Mucosa of gallbladder (tissue), 1 donor: ENCODE measurements at places on chromosomes 6 and 20. TPM values are rescaled to one million over a fixed set of nuclear protein-coding genes. Genes with fewer than 3 reads are reported as not detected.

- peak; percentile 56 for DNase-seq
These were observed 2.3 kb upstream of the CITED2 start for GRCh38 chr6:139376604-139377218.

- DNase-seq: no peak
These were observed 85.4 kb downstream of the MYO6 start for GRCh38 chr6:75834447-75834846.

DNA sequence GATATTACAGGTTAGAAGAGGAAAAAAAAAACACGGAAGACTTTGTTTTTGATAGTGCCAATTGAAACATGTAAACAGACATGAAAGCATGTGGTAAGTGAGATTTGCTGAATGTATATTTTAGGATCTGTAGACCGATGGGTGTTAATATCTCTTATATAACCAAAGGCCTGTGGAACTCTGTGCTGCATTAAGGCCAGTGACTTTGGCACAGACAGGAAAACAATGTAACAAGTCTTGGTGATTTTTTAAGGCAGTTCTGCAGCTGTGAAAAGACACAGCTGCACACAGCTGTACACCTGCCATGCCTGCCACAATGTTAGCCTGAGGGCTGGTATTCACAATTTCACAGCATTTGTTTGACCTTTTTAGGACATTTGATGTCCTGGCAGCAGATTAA is 6.1 kb downstream of the SOBP start:
- DNase-seq: no peak

DNA sequence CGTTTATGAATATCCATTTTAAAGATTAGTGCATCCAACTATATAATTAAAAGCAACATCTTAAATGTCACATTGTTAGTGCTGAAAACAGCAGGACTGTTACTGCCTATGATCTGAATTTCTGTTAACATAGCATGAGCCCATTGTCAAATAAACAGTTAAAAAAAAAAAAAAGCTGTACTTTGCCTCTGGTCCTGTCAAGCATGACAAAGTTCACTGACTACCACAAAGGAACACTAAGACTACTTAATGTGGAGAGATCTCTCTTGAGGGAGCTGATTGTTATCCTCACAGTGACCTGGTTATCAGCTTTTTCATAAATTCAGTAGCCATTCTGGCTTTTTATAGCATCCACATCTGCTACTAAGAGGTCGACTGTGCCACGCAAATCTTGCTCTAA is 228.1 kb downstream of the TMEM200A start:
- no peak for DNase-seq

SRC gene
- 210 TPM for total RNA-seq

TNFAIP3 gene
- 33.8 TPM for total RNA-seq

CST2 gene
- total RNA-seq: not detected

LCA5 gene
- 5.7 TPM for total RNA-seq
